ENCODE measurements at places on chromosomes 7 and 10. TPM values are rescaled to one million over a fixed set of nuclear protein-coding genes. Genes with fewer than 3 reads are reported as not detected.

Gene PGAM2
- not detected for polyA plus RNA-seq

Gene HKDC1
- polyA plus RNA-seq = 0.47 TPM

Gene SLC16A12
- 1.3 TPM for polyA plus RNA-seq

Gene PPP1R3C
- 51.1 TPM for polyA plus RNA-seq

Gene NPC1L1
- polyA plus RNA-seq = 0.42 TPM

Gene C10orf53
- not detected for polyA plus RNA-seq

Gene RARRES2
- polyA plus RNA-seq = 7.0 TPM

Gene PLCE1
- 2.0 TPM for polyA plus RNA-seq

Gene C10orf67
- 0.14 TPM for polyA plus RNA-seq

Gene AP3M1
- 70.7 TPM for polyA plus RNA-seq

Gene PSMG3
- 31.1 TPM for polyA plus RNA-seq

Gene TSPAN12
- polyA plus RNA-seq = 3.4 TPM

Gene AFAP1L2
- polyA plus RNA-seq = 0.05 TPM

Gene PIK3AP1
- polyA plus RNA-seq = 0.16 TPM

Gene NUTM2E
- 0.09 TPM for polyA plus RNA-seq

Gene SPDYE16
- not detected for polyA plus RNA-seq

Gene NME8
- polyA plus RNA-seq = not detected

Gene SPRN
- 1.2 TPM for polyA plus RNA-seq

Gene LIPF
- not detected for polyA plus RNA-seq

Gene EEPD1
- polyA plus RNA-seq = 21.1 TPM

Gene BICC1
- polyA plus RNA-seq = 29.0 TPM

Gene ATRNL1
- 0.17 TPM for polyA plus RNA-seq

Gene TBL2
- polyA plus RNA-seq = 45.8 TPM

Measured in AG04450 (cell line).